ENCODE measurements at places on chromosomes 5 and 9.

- no peak for DNase-seq
These were observed 209.7 kb downstream of the GADD45G start for GRCh38 chr9:89814340-89815040.

DNA sequence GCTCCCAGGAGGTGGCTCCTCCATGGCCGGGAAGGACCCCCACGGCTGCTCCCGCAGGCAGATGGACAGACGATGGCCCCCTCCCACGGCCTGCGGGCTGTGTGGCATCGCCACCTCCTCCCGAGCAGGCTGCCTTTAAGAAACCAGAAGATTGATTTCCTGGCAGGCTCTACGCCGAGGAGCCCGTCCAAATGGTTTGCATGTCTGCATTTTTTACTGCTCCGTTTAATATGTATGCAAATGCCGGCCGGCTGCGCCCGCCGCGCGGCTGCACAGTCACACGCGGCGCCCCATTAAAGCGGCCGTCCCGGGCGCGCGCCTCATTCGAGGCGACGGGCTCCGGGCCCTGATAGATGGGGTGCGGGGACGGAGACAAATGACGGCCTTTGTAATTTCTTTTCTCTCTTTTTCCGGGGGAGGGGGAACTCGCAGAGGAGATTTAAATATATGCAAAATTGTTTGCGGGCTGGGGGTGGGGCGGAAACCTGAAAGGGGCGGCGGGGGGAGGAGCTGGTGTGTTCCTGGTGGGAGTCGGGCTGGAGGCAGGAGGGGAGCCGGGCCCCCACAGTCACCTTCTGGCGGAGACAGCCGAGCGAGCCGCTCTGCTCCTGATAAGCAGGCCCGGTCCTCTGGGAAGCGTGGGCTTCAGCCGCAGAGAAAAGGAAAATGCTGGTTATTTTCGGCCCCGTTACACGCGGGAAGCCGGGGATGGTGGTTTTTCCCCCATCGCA lies 158.7 kb upstream of the IER5L start:
- peak; percentile 79 for DNase-seq

- no peak for DNase-seq
These were observed 158.3 kb upstream of the CCDC152 start for GRCh38 chr5:42598311-42598710.

- DNase-seq, result no peak
These were observed 2.5 kb downstream of the C1QTNF2 start for GRCh38 chr5:160367885-160368284.

DNA sequence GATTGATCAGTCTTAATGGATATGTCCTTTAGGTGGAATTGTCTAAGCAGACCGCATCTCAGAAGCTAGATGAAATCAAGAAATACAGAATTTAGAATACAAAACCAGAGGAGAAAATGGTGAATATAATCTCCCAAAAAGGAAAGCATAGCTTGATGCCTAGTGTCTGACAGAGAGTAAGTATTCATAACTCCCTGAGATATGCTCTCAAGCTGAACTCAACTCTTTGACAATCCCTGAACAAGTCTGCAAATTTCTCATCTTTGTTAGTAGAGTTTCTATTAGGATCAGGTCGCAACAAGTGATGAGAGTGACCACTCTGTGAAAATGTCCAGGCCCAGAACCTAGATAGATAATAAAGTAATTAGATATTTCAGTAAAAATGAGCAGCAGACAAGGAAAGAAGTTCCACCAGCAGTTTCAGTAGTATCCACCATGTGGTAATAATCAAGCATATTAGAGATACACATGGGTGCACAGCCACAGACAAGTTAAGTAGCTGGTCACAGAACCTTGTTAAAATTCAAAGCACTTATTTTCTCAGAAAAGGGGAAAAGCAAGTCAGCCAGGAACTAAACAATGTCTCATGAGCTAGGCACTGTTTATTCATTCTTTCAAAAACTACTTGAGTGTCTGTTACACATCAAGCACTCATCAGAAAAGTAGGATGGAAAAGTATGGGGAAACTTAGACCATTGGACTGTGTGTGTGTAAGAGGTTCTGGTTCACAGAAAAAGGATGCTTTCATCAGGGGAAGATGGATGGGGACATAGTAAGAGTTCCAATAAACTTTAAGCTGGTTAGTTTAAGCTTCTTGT lies 481.5 kb upstream of the TUSC1 start:
- DNase-seq, result no peak

DNA sequence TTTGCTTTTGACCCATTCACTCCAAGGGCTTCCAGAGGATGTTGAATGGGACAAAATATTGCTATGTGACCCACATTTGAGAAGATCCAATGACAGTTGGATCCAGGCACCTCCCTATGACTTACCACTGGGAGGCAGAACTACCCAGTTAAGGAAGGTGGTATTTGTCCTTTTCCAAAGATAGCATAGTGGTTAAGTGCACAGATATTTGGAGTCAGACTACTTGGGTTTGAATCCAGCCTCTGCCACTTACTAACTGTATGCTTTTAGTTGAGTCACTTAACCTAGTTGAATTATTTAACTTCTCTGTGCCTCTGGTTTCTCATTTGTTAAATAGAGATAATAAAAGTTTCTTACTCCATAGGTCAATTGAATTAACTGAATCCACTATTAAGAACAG lies 74.5 kb upstream of the PALM2AKAP2 start:
- DNase-seq, result no peak

DNA sequence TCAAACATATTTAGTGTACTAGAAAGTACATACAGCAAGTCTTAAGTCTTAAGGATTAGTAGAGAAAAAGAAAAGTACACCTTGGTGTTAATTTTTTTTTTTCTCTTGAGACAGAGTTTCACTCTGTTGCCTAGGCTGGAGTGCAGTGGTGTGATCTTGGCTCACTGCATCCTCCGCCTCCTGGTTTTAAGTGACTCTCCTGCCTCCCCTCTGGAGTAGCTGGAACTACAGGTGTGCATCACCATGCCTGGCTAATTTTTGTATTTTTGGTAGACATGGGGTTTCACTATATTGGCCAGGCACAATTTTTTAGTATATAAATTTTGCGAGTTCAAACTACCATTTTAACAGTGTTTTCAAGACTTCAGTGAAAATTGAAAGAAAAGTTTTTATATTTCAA lies 1941.1 kb upstream of the CDH6 start:
- DNase-seq, result no peak

DNA sequence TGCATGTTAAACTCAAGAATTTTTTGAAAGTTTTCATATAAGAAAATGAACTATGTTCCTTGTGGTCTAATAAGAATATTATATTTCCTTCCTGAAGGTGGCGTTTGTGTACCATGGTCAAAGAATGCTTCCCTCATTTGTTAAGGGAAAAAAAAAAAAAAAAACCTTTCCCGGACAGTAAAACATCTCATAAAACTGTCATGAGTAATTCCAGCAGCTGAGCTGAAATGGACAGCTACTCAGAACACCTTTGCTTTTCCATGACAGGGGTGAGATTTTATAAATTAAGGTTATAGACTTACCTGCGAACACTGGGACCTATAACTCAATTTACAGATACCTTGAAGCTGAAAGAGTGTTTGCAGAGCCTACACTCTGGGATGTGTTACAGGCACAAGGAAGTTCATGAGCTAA lies 113.2 kb upstream of the RANBP3L start:
- DNase-seq, result peak; percentile 2

GRCh38 chr5:139646111-139646510 lies 2.0 kb upstream of the CXXC5 start:
- no peak for DNase-seq

GRCh38 chr5:156815988-156816599 lies 34.0 kb upstream of the PPP1R2B start:
- peak; percentile 27 for DNase-seq

- DNase-seq, result no peak
These were observed 502.4 kb downstream of the GADD45G start for GRCh38 chr9:90107040-90107725.

DNA sequence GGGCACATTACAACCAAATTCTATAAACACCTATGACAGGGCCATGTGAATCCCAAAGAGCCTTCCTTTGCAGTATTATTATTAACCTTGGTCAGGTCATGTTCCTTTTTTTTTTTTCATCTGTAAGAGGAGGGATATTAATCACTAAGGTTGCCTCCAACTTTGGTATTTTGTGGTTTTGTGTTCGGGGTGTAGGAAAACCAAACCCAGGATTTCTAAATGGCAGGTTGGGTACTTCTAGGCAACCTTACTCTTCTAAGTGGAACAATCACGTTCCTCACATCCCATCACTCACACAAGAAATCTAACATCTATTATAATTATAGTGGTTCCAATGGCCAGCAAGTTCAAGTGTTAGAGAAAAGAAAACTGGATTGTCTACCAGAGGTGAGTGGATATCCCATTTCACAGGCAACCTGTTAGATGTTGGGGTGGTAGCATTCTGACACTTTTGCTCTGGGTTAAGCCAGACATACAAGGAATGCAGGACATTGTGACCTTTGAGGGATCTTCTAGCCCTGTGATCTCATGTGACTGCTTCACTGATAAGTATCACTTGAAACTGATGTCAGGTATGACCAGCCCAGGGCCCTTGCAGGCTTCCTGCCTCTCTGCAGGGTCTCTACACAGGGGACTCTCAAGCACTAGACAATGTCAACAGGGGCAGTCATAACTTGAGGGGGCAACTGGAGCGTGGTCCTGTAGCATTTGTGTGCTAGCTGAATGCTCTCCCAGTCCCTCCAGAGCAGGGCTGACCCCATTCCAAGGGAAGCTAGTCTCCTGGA lies 126.2 kb upstream of the VLDLR start:
- DNase-seq, result no peak

DNA sequence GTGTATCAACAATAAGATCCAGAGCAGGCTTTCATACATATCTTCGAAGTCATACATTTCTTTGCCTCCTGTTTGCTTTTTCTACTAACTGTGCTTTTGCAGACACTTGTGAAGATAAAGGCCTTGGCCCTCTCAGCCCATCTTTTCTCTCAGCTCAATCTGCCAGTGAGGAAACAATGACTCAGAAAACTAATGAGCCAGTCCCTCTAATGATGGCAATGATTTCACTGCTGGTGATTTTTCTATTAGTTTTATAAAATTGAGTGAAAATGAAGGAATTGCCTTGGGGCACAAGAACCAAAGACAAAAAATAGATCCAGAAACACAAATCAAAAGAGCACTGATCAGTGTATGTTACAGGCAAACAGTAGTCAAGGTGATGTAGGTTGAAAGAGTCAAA lies 167.7 kb upstream of the PPP2R2B start:
- no peak for DNase-seq

GRCh38 chr9:137519553-137519952 lies 30.6 kb downstream of the PNPLA7 start:
- no peak for DNase-seq

GRCh38 chr5:103620851-103621547 lies 58.4 kb upstream of the NUDT12 start:
- DNase-seq, result no peak

DNA sequence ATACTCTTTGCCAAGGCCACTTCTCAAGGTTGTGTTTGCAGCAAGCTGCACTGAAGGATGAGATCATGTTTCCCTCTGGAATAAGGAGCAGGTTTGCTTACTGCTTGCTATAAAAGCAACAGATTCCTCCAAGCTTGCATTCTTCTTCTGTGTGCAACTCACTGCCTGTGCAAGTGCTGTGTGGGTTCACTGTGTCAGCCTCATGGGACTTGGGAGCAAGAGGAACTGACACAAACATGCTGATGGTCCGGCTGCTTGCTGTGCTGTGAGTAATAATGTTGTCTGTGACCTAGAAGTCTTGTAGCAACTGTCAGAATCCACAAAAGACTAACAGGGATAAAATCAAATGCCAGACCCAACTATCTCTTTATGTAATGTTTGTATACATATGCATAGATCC lies 33.6 kb upstream of the SHC3 start:
- DNase-seq, result no peak

GRCh38 chr5:87899721-87900131 lies 368.9 kb downstream of the TMEM161B start:
- no peak for DNase-seq

DNA sequence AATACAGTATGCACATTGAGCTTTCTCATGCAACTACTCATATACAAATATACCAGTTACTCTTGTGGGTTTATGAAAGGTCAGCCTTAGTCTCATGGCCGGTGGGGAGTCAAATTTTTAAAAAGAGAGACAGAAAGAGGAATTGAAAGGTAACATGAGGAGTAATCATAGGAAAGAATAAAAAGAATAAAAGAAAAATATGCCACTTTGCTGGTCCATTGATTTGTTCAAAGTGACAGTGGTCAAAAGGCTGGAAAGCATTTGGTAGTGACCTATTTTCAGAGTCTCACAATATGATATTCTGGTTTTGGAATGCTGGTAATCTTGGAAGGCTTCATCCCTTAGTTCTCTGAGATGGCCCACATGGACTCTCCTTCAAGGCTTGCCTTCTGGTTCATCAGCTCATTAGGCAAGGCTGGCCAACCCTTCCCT lies 67.0 kb downstream of the ZNF366 start:
- no peak for DNase-seq

GRCh38 chr5:139131062-139131461 lies 67.1 kb downstream of the SIL1 start:
- no peak for DNase-seq

DNA sequence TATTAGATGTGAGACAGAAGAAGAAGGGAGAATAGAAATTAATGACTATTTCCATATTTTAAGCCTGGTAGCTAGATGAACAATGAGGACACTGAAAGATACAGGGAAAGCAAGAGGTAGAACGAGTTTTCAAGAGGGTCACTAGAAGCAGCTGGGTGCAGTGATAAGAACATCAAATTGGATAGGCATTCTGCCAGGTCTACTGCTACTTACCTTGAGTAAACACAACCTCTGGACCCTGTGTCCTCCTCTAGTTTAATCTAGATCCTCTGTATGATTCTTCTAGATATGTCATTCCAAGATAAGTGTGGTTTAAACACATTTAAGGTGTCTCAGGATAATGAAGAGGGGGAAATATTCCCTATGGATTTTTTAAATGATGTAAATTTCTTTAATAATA lies 31.2 kb downstream of the OTP start:
- no peak for DNase-seq

DNA sequence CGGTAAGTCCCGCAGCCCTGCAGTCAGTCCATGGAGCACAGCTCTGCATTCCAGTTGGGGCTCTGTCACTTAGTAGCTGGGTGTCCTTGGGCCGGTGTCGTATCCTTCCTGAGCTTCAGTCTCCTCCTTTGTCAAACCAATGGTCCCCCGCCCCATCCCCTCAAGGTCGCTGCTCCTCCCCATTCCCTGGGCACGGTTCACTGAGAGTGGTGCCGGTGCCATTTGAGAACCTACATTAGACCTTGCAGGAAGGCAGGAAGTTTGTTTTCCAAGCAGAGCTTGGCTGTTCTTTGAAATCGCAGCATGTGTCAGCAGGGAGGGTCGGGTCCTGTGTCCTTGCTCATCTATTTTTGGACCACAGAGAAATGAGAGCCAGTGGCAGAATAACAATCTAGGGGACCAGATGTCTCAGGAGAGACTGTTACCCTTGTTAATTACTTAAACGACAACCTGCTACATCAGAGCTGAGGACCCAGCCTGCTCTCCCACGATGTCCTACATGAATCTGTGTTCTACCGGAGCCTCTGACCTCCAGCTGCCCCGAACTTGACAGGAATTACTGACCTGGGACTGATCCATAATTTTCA lies 21.7 kb upstream of the BARHL1 start:
- DNase-seq, result no peak
